ENCODE measurements at places on chromosomes 13 and 19. TPM values are rescaled to one million over a fixed set of nuclear protein-coding genes. Genes with fewer than 3 reads are reported as not detected.

DNA sequence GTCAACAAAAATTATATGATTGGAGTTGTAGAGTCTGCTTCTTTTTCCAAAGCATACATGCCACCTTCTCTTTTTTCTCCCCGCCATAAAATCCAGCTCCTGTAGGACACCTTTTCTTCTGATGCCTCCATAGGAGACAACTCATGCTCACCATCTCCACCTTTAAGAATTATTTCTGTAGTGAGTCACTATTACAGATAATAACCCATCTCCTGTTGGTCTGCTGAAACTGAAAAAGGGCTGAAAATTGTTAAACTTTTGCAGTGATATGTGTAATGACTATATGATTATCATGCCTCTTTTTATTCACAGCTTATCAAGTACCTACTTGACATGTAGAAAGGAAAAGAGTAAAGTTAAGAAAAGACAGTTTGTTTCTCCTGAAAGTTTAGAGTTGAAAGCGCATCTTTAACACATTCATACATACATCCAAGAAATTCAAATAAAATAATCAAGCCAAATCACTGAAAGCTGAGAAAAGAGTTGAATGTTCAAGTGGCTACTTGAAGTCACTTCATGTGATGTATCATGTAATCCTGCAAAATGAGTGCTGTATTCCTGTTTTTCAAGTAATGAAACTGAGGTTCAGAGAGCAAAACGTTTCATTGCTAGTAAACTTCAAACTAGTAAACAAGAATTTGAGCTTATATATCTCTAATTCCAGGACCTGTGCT lies 35.5 kb upstream of the LPAR6 start:
- no peak for DNase-seq

DNA sequence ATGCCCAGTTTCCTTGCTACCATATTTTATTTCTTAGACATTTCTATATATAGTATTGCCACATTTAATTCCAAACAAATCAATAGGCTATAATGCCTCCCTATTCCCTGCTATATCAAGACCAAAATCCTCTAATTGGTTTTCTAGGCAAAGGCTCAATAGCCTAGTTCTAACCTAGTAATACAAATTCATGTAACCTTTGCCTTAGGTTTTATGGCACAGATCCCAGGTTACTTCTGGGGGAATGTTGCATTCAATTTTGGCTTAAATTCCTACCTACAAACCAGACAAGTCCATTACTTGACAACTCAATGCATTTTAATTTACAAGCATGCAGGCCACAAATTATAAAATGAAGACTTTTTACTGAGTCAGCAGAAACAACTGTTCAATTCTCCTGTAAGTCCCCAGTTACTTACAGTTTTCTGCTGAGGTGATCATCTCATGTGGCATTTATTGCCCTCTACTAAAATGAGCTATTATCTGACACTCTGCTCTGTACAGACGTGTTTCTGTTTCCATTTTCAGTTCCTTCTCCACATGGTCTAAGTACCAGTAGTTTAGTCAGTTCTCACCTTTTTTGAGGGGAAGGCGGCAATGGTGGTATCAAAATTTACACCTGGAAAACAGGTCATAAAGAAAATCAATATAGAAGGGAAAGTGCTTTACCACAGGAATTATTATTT lies 11.7 kb downstream of the KCNRG start:
- DNase-seq, result no peak

GSX1 gene
- total RNA-seq, result not detected

GRCh38 chr13:44507639-44508038 lies 68.5 kb downstream of the TSC22D1 start:
- no peak for DNase-seq

DNA sequence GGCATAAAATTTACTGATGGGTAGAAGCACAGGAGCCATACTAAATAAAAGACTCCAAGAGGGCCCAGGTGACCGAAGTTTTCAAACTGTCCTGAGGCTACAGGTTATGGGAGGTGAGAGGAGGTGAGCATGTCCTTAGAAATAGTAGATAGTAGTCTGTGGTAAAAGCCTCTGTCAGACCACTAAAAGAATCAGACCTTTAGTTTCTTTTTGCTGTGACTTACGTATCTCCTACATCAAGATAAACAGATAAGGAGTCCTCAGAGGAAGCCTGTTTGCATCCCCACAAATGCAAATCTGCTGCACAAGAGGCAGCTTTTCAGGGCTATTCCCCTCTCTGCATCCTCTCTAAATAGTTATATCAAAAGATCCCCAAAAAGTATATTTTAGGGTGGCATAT lies 711.6 kb upstream of the SLITRK6 start:
- no peak for DNase-seq

- no peak for DNase-seq
These were observed 2.5 kb upstream of the BCAT2 start for GRCh38 chr19:48813123-48813913.

ZNF540 gene
- 1.8 TPM for total RNA-seq

Data from breast epithelium (tissue), 4 donors.